ENCODE measurements at places on chromosomes 7 and 10.
A peak's percentile ranks its signal among the peaks of the same experiment; 100 is the strongest.

- DNase-seq = no peak
These were observed 127.9 kb downstream of the ARID5B start for GRCh38 chr10:62029401-62029800.

GRCh38 chr7:129163875-129164544 is 19.5 kb downstream of the TSPAN33 start:
- DNase-seq = no peak

- DNase-seq = no peak
These were observed 1.6 kb upstream of the RASGEF1A start for GRCh38 chr10:43268491-43268890.

- no peak for DNase-seq
These were observed 110.2 kb downstream of the FZD1 start for GRCh38 chr7:91374321-91374989.

DNA sequence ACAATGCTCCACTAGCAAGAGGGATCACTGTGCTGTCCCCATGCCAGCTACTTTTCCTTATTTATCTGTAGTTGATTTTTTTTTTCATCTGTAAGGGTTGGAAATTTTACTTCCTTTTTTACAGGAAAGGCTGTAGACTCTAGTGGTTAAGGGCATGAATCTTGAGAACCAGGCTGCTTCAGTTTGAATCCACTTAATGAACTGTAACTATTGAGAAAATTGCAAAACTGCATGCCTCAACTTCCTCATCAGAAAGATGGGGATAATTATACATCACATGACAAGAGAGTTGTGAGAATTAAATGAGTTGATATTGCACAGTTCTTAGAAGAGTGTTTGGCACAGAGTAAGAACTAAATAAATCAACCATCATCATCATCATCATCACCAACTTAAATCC is 106.4 kb upstream of the GSDME start:
- DNase-seq = no peak

- DNase-seq = no peak
These were observed 5.2 kb downstream of the DUSP5 start for GRCh38 chr10:110502851-110503301.

DNA sequence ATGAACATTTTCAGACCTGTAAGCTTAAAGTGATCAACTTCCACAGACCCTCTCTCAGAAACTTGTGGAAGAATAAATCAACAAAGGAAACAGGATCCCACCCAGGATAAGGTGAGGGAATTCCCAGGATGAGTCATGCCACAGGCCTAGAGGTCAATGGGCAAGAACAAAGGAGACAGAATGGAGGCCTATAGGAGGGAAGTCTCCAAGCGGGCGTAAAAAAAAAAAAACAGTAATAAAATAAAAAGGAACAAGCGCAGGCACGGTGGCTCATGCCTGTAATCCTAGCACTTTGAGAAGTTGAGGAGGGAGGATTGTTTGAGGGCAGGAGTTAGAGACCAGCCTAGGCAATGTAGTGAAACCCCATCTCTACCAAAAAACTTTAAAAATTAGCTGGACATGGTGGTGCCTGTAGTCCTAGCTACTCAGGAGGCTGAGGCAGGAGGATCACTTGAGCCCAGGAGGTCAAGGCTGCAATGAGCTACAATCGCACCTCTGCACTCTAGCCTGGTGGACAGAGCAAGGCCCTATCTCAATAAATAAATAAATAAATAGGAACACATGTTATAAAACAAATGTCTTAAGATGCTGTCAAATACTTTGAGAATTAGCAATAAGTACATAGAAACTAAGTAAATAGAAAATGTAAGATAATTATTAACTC is 8.4 kb downstream of the SORBS1 start:
- DNase-seq = no peak

- DNase-seq = no peak
These were observed 39.5 kb downstream of the ZNF117 start for GRCh38 chr7:64951250-64951848.

- no peak for DNase-seq
These were observed 85.3 kb downstream of the LARP4B start for GRCh38 chr10:846126-846685.

DNA sequence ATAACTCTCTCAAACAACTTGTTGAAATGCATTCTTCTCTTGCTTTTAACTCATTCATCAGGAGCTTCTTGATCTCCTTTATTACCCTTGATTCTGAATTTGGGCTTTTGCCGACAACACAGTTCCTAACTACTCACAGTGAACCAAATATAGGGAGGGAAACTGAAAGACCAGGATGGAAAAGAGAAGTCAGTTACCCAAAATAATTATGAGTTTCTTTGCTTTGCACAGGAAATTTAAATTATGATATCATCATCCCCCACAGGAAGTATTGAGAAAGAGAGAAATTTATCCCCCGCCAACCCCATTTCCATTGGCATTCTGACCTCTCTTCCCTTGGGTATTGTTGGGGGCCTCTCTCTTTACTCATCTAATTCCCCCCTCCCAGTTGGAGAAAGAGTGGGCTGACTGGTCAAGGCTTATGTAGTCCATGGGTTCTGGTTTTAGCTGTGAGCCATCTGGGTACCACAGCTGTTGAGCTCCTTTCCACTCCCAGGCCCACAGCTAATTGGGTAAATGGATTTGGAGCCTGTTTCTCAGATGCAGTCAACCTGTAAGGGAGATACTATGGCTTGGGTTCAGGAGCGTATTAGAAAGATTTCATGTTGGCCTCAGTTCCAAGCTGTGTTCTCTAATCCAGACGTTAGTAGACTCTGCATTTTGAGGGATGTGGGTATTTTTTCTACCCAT is 109.0 kb downstream of the FZD1 start:
- no peak for DNase-seq

GRCh38 chr10:101092881-101093354 is 31.1 kb downstream of the KAZALD1 start:
- DNase-seq = no peak

- no peak for DNase-seq
These were observed 135.5 kb downstream of the BICC1 start for GRCh38 chr10:58648131-58648530.

GRCh38 chr10:72328045-72328828 is 26.5 kb downstream of the DNAJB12 start:
- DNase-seq = peak; percentile 47

GRCh38 chr10:69181433-69181832 is 1.4 kb downstream of the SUPV3L1 start:
- no peak for DNase-seq

GRCh38 chr7:158723266-158723665 is 18.7 kb upstream of the NCAPG2 start:
- DNase-seq = no peak

DNA sequence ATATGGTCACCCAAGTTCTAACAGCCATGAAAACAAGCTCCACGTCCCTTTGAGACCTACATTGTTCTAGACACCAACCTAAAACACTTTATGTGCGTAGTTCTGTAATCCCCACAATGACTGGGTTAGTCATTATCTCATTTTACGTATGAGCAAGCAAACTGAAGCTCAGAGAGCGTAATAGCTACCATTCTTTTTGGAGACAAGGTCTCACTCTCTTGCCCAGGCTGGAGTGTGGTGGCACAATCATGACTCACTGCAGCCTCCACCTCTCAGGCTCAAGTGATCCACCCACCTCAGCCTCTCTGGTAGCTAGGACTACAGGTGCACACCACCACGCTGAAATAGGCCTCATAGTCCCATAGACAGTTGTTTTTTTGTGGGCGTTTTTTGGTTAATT is 10.5 kb downstream of the DAGLB start:
- DNase-seq = no peak

GRCh38 chr7:29005829-29006228 is 47.7 kb upstream of the TRIL start:
- no peak for DNase-seq

- no peak for DNase-seq
These were observed 60.3 kb upstream of the C1GALT1 start for GRCh38 chr7:7122033-7122478.

DNA sequence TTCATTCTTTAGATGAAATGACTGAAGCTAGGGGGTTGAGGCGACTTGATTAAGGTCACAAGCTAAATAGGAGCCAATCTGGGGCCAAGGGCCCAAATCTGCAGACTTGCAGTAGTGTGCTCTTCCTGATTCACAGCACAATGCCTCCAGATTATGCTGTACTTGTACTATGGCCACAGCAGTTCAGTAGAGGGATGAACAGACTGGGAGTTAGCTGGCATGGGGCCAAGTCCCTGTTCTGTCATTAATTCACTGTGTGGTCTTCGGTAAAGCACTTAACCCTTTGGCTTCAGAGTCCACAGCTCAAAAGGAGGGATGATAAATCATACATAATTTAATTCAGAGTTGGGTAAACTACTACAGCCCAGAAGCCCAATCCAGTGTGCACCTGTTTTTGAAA is 196.8 kb downstream of the XPNPEP1 start:
- DNase-seq = no peak

DNA sequence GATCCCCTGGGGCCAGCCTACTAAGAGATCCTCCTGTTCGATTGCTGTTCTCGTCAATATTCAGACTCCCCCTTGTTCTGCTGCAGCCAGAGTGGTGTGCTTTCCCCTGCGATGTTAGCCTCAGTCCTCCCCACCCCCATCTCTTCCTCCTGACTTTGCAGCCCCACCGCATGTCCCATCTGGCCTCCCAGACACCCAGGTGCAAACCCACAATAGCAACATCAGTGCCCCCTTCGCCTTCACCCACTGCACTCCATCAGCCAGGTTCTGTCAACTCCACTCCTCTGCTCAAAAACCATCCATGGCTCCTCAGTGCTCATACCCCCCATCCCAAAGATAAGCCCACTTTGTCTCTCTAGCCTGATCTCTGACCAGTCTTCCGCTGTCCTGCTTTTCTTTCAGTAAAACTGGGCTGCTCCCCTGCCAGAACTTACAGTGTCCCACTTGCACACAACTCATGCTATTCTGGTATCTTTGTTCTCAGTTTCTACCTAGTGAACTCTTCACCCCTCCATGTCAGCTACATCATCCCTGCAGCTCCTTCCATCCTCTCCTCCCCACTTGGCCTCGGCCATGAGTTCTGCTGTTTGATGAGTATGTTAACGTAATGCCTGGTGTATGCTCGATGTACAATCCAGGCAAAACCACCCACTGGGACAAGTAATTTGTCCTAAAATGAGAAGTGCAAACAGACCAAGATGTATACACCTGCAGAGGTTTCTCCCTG is 26.6 kb downstream of the COL13A1 start:
- DNase-seq = no peak

DNA sequence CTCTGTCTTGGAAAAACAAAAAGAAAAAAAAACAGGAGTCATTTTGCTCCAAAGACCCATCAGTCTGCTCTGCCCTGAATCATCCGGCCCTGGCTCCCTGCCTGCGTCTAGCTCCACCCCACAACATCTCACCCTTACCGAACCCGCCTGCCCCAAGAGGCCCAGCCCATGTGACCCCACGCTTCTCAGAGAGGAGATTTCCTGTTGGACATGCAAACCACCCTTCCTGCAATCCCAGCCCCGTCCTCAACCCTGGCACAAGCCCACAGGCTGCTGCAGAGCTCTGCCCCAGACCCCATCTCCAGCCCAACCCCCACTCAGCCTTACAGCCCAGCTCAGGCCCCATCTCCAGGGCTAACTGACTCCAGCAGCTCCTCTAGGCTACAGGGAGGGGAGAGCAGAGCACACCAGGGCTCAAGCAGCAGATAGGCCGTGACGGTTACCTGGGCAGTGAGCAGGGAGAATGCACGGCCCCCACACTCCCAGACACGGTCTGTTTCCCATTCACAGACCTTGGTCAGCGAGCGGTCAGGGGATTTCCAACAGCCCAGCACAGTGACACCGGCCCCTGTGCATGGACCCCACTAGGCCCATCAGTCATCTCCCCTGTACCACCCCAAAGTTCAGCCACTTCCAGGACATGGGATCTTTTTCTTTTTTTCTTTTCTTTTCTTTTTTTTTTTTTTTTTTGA is 69.9 kb upstream of the GTF2I start:
- no peak for DNase-seq

GRCh38 chr7:16660702-16661464 is 14.9 kb downstream of the BZW2 start:
- DNase-seq = no peak

DNA sequence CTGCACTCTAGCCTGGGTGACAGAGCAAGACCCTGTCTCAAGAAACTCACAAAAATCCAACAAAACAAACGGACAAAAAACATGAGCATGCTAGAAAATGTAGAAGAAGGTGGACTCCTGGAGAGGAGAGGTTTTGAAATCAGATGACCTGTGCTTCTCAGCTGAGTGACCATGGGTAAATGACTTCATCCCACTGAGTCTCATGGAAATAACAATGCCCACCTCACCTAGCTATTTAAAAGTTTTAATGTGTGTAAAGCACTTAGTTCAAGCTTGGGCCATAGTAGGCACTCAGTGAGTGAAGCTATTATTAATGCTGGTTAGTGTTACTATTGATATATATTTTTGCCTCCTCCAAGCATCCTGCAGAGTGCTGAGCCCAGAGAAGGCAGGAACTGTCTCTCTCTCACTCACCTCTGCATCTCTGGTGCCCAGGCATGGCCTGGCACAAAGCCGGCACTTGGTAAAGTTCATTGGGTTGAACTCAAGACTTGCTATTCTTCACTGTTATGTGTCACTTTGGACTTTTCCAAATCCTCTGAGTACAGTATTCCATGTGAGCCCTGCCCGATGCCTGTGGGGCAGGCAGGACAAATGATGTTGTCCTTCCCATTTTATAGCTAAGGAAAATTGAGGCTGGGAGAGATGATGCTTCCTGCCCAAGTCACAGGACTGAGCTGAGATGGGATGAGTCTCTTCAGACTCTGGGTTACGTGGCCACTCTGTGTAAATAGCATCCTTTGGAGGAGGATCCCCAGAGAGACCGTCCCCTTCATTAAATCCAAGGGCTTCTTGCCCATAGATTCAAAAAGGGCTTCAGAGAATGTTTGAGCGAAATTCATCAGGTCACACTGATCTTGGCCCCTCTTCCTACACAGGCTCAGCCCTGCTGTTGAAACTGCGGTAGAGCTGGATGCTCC is 81.4 kb upstream of the EMX2 start:
- no peak for DNase-seq

GRCh38 chr10:69043931-69044531 is 43.9 kb upstream of the SRGN start:
- no peak for DNase-seq

DNA sequence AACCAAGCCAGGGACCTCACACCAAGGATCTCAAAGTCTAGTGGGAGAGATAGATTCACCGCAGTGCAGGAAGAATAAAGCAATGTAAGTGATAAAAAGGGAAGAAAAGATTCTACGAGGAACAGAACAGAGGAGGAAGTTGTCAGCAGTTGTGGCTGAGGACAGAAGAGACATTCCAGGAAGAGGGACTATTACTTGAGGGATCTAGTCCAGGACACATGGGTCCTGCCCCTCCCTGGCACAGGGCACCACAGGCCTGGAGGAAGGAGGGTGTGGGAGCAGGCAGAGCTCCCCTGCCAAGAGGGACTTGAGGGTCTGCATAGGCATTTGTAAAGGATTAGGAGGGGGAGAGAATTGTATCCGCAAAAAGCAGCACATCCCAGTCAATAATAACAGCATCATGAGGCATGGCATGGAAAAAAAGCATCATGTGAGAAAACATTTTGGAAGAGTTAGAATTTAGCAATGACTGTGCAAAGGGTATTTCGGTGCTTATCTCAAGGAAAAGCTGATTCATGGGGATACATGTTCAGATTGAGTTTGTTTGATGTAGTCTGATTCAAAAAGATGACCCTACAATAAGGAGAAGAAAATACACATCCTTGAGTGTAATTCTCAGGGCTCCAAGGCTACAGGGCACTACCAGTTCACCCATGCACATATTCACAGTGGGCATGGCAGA is 12.7 kb downstream of the C10orf71 start:
- DNase-seq = no peak

Data from caudate nucleus (tissue), 63 donors.